ENCODE measurements at places on chromosomes 13 and 19.

DNA sequence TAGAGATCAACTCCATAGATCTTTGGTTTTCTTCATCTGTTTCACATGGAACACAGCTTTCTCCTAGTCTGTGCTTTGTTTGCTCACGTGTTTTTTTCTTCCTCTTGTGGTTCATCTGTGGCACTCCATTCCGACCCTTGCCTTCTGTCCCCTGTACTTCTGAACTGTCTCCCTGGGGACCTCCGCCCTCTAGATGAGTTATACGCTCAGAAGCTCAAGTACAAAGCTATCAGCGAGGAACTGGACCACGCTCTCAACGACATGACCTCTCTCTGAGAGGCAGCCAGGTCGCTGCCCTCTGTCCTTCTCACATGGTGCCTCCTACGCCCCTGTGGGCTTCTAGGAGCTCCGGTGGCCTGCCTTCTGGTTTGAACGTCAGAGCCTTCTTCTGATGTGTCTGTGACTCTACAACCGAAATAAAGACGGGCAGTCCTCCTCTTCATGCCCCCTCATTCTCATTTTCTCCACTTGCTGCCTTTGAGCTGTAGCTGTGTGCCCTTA, 16.6 kb upstream of the RAB8A start:
- DNase-seq: no peak

GRCh38 chr13:24613128-24613527, 67.1 kb upstream of the ATP12A start:
- DNase-seq: no peak

- peak; percentile 17 for DNase-seq
Observed at GRCh38 chr13:40640845-40641458, 25.5 kb downstream of the FOXO1 start.

DNA sequence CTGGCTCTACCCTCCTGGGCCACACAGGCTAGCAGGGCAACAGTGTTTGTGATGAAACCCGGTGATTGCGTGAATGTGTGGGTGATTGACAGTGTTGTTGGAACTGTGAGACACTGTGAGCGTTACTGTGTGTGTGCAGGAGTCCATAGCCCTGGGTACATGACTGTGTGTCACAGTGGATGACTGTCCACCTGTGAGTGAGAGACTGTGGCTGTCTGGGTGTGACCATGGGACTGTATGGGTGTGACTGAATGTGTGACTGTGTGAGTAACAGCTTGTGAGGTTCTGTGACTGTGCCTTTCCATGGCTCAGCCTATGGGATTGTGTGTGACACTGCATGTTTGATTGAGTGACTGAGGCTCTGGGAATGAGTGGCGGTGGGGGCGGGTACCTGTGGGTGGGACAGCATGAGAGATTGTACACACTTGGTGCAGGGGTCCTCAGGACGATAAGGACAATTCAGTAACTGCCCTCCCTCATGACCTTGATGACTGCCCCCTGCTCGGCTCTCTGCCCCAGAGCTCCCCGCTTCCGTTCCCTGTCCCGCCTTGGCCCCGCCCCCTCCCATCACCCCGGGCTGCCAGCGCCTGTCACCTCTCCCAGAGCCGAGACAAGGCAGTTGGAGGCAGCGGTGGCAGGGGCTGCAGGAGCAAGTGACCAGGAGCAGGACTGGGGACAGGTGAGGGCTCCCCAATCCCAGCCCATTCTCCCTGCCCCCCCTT, at the start of gene GIPR:
Gene GIPR (plus strand): TSS at position 602 of the 722 bp plus-strand sequence. CDS start 1,300 bp downstream, outside the sequence.
- peak; percentile 52 for DNase-seq

DNA sequence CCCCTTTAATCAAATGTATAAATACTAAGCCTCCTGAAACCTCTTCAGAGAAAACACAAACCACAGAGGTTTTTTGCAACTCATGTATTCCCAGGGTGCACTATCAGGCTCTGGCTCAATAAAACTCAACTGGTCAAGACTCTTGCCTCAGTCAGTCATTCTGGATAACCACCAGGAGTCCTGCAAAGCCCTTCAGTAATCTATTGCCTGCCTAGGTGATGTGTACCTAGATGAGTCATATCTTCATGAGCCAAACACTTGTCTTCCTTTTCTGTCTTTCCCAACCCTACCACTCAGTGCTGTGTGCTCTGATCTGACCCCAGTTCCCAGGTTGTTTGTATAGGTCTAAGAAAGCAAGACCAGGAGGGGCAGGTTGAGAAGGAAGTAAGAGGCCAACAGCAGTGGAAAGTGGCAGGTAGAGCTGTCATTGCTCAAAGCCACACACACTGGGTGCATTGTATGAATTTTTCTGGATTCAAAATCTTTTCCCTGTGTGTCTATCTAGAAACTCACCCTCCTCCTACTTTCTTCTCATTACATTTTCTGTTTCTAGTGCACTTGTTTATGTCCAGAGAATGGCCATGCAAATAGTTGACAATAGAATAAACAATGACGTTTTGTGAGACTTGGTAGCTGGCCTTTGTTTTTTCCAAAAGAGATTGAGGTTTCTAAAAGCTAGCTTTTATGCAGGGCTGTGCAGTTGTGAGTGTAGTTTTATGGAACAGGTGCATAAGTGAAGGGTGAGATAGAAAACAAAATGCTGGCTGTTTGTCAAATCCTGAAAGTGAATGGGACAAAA, 48.1 kb downstream of the PSG1 start:
- no peak for DNase-seq

Data from T-helper 9 cell (primary cell).